ENCODE measurements at places on chromosomes 5 and 9.

DNA sequence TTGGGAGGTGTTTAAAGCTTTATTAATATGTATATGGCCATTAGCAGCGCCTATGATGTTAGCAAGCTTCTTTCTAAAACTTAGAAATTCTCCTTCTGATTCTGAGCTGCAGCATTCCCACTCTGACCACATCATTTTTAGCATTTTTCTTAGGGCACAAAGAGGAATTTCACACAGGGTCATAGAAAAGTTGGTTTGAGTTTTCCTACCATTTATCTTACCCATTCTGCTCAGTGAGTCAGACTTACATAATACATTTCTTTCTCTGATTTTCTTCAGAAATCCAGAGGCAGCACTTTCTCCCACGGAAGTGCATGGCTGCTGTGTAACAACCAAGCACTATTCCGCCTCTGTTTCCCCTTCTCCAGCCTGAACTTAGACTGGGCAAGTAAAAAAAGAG lies 246.6 kb downstream of the ARL15 start:
- no peak for DNase-seq

- DNase-seq, result no peak
Observed at GRCh38 chr5:131384616-131385214, 120.9 kb downstream of the CDC42SE2 start.

GRCh38 chr5:134131578-134132350 lies 17.3 kb downstream of the TCF7 start:
- DNase-seq, result no peak

- DNase-seq, result no peak
Observed at GRCh38 chr5:68304421-68305052, 89.0 kb downstream of the PIK3R1 start.

DNA sequence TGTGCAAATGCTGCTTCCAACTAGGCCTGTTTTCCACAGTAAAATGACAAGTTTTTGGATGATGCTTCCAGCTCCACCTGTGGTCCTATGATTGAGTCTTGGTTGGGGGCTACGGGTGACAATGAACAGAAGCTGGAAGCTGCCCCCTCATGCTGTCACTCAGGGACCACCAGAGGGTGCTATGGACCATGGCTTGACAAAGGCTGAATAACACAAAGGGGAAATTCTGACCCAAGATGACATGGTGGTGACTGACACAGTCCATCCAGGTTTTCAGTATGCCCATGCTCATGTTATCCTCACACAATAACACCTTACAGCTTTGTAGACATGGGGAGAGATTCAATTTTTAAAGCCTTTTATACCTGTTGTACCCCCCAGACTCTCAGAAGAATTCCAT lies 23.9 kb upstream of the SAP30L start:
- DNase-seq, result no peak

GRCh38 chr5:79183011-79183410 lies 52.9 kb upstream of the JMY start:
- no peak for DNase-seq

DNA sequence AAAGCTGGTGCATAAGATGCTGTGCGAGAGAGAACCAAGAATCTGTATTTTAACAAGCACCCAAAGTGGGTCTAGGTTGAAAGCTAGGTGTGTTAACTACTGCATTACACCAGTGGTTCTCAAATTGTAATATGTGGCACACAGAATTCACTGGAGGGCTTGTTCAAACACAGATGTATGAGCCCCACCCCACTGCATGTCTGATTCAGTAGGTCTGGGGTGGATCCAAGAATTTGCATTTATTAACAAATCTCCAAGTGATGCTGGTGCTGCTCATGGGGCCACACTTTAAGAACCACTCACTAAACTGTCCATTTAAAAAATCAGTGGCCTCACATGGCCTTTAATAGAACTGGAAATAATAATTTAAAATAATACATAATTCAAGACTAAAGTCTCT lies 40.4 kb downstream of the LPAR1 start:
- no peak for DNase-seq

DNA sequence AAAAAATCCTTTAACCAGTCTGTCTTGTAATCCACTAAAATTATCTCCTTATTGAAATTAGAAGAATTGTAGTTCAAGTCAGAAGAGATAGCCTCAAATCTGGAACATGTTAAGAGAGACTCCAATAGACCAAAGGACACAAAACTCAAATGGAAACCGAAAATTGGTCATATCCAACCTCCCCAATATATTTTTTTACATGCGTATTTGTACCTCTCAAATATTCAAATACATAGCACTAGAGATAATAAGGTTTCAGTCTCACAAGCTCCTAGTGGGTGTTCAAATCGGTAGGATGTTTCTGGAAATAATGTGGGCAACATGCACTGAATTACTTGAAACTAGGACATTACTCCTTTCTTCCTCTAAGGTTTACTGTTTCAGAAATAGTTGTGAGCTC lies 33.5 kb downstream of the EPB41L4A start:
- DNase-seq, result no peak

DNA sequence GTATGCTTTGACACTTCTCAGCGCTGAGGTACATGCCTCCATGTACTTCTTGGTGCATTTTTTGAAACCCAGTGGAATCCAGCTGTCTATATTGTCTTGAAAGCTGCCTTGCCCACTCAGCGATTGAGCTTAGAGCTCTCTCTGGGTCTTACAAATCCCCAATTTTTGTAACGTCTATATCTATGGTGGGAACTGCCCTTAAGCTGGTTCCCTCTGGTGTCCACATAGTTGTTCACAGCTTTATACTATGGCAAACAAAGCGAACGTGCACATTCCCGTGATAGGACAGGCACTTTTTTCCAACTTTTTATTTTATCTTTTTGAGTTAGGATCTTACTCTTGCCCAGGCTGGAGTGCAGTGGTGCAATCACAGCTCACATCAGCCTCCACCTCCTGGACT lies 20.9 kb downstream of the CDHR2 start:
- DNase-seq, result no peak

- DNase-seq, result no peak
Observed at GRCh38 chr5:158953929-158954534, 145.7 kb downstream of the EBF1 start.

- DNase-seq, result no peak
Observed at GRCh38 chr9:93830606-93831005, 124.5 kb downstream of the BARX1 start.

DNA sequence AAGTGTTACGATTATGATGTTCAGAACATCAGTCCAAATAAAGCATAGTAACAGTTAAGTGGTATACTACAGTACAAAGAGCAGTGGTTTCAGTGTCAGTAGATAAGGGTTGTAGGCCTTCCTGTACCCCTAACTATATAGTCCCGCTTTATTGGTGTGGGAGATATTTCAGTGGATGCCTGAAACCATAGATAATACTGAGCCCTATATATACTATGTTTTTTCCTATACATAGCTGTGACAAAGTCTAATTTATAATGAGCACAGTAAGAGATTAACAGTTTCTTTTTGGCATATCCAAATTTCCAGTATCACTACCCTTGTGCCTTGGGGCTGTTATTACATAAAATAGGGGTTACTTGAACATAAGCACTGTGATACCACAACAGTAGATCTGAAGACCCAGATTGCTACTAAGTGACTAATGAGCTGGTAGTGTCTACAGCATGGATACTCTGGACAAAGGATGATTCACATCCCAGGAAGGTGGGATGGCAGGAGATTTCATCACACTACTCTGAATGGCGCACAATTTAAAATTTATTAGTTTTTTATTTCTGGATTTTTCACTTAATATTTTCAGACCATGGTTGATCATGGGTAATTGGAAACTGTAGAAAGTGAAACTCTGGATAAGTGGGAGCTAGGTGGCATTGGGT lies 119.3 kb downstream of the RPS23 start:
- no peak for DNase-seq

GRCh38 chr5:127959152-127959764 lies 124.3 kb upstream of the SLC12A2 start:
- DNase-seq, result no peak

DNA sequence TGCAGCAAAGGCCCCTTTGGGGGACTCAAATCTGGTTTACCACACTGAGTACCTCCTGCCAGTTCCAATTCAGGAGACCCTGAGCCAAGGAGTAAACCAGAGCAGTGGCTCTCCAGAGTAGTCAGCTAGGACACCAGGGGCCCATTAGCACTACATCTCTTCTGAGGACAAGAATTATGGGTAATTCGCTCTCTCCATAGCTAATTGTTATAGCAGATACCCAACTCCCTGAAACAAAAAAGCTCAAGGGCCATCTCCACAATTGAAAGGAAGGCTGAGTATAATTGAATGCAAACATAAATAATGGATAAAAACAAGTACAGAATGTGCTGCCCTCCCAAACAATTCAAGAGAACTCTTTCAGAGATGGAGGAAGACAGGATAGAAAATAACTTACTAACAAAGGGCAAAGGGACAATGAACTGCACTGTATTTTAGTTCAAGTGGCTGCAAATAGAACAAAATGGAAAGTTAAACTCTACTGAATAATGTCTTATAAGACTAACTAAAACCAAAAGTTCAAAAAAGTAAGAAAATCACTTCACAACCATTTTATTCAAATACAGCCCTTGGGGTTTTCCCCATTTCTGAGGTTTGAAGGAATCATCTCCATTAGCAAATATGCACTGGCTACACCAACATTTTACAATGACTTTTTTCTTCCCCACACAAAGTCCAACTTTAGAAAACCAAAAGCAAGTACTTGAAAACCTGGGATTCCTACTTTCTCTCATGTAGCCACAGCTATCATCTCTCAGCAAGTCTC lies 118.8 kb downstream of the SIL1 start:
- no peak for DNase-seq

- no peak for DNase-seq
Observed at GRCh38 chr5:98308960-98309359, 464.5 kb upstream of the RGMB start.

GRCh38 chr5:149452665-149453617 lies 73.8 kb upstream of the IL17B start:
- DNase-seq, result no peak

- DNase-seq, result no peak
Observed at GRCh38 chr9:2574203-2574602, 47.4 kb upstream of the VLDLR start.

DNA sequence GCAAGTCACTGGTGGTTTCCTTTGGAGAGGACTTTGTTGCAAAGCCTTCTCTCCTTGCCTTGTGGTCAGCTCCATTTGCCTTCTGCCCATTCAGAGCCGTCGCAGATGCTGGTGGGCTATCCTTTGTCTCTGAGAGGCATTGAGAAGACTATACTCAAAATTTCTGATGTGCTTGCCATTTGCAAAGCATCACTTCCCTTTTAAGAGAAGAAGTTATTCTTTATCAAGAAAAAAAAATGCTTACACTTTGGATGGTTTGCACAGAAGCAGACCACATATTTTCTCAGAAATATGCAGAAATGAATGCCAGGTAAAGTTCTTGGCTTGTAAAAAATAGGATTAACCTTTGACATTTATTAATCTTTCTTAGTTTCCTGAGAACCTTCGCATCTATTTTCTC lies 195.8 kb upstream of the KLF4 start:
- no peak for DNase-seq

DNA sequence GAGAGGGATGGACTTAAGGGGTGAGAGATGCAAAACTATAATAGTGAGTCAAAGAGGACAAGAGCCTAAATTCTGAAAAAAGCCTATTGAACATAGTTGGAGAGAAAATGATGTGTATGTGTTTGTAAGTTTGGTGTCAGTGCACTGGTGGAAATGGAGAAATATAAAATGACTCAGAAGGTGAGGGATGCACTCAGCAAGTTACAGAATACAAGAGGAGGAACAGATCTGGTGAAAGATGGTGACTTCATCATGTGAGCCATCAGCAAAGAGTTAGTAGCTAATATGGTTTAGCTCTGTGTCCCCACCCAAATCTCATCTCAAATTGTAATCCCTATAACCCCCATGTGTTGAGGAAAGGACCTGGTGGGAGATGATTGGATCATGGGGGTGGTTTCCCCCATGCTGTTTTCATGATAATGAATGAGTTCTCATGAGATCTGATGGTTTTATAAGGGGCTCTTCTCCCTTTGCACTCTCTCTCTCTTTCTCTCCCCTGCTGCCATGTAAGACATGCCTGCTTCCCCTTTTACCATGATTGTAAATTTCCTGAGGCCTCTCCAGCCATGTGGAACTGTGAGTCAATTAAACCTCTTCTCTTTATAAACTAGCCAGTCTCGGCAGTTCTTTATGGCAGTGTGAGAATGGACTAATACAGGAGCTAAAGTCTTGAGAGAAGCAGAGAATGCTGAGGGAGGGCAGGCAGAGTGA lies 30.4 kb upstream of the FYB1 start:
- no peak for DNase-seq

- no peak for DNase-seq
Observed at GRCh38 chr5:146213210-146213826, 9.9 kb downstream of the RBM27 start.

DNA sequence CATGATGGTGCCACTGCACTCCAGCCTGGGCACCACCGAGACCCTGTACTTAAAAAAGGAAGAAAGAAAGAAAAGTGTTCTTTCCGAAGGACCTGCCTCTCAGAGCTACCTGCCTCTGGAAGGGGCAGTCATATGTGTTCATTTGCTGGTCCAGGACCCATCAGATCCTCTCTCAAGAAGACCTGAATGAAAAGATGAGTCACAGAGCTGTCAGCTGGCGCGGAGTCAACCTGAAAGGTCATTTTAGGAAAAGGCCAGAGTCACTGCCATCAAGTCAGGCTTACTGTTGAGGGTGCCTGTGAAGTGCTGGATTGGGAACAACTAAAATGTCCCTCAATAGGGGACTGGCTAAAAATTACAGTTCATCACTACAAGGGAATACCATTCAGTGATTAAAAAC lies 14.9 kb upstream of the HRH2 start:
- DNase-seq, result no peak

- DNase-seq, result no peak
Observed at GRCh38 chr5:154274828-154275185, 84.3 kb downstream of the GALNT10 start.

DNA sequence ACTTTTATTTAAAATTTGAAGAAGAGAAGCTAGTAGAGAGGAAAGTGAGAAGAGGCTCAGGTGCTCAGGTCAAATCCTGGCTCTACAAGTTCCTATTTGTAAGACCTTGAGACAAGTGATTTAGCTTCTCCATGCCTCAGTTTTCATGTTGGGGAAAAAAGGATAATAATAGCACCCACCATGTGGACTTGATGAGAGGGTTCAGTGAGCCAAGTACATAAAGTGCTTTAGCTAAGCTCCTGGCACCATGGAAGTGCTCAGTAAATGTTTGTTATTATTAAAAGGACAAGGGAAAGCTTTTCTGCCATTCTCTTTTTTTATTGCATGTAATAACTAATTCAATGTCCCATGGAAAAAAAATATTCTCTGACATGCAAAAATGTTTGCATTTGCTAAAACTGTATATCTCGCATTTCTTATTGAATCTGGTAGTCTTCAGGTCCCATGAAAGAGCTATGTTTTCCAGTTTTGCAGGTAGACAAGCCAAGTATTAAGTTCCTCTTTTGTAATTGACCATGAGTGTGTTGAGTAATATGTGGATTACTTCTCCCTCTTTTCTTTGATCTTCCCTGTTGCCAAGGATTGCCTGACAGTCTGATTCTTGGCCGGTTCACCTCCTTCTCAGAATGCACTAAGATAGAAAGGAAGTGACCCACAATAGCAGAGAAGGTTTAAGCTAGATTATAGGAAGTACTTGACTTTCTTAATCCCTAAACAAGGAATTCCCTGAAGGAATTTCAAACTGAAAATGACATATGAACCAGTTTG lies 45.6 kb upstream of the TRIM32 start:
- DNase-seq, result no peak
